ENCODE measurements at places on chromosomes 16 and 17.

DNA sequence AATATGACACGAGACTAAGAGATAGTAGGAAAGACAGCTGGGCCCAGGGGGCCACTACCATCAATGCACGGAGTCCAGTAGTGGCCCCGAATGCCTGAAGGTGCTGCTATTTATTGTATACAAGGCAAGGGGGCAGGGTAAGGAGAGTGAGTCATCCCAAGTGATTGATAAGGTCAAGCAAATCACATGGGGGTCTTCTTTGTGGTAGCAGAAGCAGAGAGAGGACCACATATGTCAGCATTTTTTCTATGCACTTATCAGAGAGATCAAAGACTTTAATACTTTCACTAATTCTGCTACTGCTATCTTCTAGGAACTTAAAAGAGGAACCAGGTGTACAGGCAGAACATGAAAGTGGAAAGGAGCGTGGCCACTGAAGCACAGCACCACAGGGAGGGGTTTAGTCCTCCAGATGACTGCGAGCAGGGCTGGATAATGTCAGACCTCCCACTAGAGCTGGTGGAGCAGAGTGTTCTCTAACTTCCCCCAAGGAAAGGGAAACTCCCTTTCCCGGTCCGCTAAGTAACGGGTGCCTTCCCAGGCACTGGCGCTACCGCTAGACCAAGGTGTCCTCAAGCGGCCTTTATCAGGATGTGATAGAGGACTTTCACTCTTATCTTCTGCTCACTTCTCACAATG, 26.4 kb upstream of the ARL4D start:
- peak; percentile 50 for DNase-seq

GRCh38 chr16:82366462-82366861, 196.4 kb upstream of the MPHOSPH6 start:
- DNase-seq: no peak

GRCh38 chr17:4038076-4038475, 73.8 kb upstream of the ATP2A3 start:
- no peak for DNase-seq

DNA sequence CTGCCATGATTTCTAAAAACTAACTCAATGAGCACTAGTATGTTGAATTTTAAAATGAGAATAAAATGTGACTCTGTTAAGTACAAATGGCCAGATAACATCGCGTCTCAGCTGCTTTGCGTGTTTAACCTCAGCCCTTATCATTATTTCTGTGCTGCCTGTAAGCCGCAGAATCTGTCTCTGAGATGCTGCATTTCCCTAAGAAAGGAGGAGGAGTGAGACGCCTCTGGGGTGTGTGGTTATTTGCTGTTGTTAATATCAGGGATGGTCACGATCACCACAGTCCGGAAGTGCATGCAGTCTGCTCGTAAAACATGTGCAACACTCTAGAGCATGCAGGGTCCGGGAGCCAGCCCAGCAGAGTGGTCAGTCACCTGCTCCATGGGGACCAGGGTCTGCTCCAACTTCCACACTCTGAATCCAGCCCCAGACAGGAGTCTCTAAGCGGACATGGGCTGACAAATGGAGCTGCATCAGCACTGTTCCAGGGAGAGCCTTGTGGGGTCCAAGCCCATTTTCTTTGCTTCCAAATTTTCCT, 342.5 kb downstream of the MAF start:
- DNase-seq: no peak

GRCh38 chr16:89764711-89765201, 43.4 kb downstream of the ZNF276 start:
- DNase-seq: peak; percentile 91

- DNase-seq: peak; percentile 97
Observed at GRCh38 chr17:27244491-27245223, 49.3 kb upstream of the WSB1 start.

GRCh38 chr17:35001549-35001948, 21.2 kb downstream of the LIG3 start:
- no peak for DNase-seq

DNA sequence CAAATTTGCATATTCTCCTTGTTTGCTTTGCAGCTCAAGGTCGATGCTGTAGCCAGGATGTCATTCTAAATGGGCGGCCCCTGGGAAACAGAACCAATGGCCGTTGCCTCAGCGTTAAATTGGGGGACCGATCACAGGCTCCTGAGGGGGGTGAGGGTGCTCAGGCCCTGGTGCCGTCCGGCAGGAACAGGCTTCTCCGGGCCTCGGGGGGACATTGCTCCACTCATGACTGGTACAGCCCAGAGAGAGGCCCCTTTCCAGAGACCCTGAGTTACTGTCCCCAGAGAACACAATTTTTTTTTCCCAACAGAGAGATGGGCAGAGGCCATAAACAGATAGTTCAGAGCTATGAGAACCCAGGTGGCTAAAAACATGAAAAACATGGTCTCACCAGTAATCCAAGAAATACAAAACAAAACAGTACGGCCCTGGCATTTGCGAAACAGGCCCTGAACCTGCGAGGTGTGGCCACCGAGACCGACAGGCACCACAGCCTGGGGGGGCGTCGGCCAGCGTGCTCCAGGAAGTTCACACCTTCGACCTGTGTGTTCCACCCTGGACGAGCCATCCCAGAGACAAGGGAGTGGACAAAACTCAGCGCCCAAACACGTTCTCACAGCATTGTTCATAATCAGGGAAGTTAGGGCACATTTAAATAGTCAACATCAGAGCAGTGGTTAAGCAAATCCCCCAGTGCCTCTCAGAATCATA, 82.8 kb downstream of the METRNL start:
- no peak for DNase-seq

GRCh38 chr17:78659546-78659945, 82.3 kb upstream of the DNAH17 start:
- DNase-seq: no peak

DNA sequence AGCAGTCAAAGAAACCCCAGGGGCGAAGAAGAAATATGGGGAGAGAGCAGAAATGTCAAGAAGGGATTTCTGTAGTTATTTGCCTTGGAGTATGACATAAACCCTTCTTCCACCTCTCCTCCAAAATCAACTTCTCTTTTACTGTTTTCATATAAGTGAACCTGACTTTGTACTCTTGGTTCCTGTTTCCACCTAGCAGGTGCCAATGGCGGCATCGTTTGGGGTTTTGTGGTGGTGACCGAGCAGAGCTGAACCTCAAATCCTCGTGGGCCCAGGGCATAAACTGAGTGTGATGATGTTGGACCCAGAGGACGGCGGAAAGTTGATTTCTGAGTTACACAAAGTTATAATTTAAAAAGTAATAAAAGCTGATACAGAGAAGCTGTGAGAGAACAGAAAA, 39.6 kb upstream of the PSMD7 start:
- DNase-seq: no peak

DNA sequence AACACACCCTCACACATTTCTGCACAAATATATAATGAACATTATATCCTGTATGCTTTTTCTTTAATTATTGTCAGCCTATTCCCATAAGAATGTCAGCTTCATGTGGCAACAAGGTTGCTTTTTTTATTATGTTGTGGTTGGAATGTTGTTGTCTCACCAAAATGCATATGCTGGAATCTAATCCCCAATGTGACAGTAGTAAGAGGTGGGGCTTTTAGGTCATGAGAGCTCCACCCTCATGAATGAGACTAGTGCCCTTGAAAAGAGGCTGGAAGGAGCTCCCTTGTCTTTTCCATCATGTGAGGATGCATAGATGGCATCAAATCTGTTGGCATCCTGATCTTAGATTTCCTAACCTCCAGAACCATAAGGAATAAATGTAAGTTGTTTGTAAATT, 131.3 kb upstream of the IRX6 start:
- DNase-seq: no peak

GRCh38 chr16:75576384-75576811, 10.2 kb downstream of the GABARAPL2 start:
- DNase-seq: no peak

DNA sequence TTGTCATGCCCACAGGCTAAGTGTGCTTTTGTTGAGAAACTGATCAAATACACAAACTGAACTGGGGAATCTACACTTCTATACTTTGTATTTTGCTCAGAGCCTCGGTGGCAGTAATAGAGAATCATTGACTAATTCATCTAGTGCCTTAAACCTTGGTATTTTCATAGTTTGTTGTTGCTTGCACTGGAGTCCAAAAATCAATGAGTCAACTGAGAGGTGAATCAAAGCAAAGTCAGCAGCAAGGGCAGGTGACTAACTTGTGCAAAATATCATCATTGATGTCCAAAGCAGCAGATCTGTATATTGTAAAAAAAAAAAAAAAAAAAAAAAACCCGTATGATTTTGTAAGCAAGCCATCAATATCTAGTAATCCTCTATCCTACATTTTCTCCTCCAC, 296.4 kb downstream of the MAP2K6 start:
- no peak for DNase-seq

GRCh38 chr17:17088086-17088485, 45.8 kb downstream of the MPRIP start:
- DNase-seq: no peak

- DNase-seq: no peak
Observed at GRCh38 chr17:63531022-63531965, 8.1 kb downstream of the KCNH6 start.

- no peak for DNase-seq
Observed at GRCh38 chr17:76124582-76125390, 16.3 kb downstream of the FOXJ1 start.

DNA sequence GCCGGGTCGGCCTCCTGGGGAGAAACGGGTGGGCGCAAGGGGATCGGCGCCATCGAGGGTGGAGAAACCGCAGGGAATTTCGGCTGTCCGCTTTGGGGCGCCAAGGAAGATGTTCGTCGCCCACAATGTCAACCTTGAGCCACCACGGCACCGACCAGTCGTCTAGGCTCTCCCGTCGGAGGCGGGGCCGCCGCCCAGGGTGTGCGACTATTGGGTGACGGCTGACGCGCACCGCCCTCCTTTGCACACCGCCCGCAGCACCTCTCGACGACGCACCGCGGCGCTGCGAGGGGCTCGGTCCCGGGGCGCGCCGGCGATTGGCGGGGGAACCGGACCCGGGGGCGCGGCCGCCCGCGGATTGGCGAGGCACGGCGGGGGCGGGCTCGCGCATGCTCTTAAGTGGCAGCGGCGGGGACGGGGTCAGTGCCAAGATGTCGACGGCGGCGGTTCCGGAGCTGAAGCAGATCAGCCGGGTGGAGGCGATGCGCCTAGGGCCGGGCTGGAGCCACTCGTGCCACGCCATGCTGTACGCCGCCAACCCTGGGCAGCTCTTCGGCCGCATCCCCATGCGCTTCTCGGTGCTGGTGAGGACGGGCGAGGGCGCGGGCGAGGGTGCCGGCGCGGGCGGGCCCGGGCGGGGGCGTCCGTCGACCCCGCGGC, at the start of gene NUDT16L1:
TSS of gene NUDT16L1 (plus strand) at position 267 of the 660 bp plus-strand sequence. CDS start at position 432, 165 bp downstream.
- DNase-seq: peak; percentile 100

DNA sequence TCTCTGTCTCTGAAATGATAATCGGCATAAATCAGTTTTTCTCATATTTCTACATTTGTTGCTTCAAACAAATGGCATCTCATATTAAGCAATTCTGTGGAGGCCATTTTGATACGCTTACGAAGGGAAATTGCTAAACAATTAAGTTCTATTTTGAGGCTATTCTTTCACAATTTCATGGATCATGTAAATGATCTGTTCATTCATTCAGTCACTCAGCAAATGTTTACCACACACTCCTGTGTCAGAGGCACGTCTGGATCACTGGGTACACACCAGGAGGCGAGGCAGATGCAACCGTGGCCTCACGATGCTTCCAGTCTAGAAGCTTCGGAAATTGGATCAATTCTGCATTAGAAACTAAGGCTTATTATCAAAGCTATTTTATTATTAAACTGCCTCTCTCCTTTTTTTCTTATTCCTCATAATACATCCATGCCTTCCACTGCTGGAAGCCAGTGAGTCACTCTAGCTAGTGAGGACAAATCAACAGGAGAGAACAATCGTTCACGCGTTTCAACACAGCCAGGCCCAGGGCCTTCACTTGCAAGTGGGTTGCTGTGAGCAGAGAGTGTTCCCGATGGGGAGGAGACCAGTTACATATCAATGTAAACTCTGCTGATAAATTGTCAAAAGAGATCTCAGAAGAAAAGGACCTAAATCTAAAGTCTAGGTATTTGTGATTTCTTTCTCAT, 11.3 kb upstream of the SLC39A11 start:
- DNase-seq: peak; percentile 74

- peak; percentile 78 for DNase-seq
Observed at GRCh38 chr16:73126525-73126853, 78.6 kb upstream of the ZFHX3 start.

- DNase-seq: no peak
Observed at GRCh38 chr16:85557971-85558657, 55.0 kb upstream of the GSE1 start.

DNA sequence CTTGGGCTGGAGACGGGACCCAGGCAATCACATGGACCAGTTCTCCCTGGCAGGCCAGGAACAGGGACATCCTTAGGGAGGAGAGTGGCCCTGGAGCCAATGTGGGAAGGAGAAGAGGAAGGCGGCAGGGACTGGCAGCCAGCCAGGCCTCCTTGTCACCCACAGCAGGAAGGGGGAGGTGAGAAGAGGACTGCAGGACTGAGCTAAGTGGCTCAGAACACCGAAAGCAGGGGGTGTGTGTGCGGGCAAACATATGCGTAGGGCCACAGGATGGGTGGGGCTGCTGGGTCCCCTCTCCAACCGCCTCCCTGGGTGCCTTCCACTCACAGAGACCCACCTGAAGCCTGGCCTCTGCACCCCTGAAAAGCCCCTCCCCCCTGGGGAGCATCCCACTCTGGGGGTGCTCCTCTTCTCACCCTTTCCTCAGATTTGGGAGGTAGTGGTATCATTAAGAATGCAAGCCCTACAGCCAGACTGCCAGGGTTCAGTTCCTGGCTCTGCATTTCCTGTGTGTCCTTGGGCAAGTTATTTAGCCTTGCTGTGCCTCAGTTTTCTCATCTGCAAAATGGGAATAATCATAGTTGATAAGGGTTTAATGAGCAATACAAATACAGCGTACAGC, 8.1 kb downstream of the PNMT start:
- peak; percentile 59 for DNase-seq

GRCh38 chr16:12132290-12132689, 155.8 kb downstream of the SNX29 start:
- peak; percentile 83 for DNase-seq

- no peak for DNase-seq
Observed at GRCh38 chr17:71869841-71870545, 250.8 kb upstream of the SOX9 start.

GRCh38 chr17:77266891-77267341, 126.1 kb downstream of the SEC14L1 start:
- peak; percentile 67 for DNase-seq

- DNase-seq: no peak
Observed at GRCh38 chr17:8366231-8366630, 10.3 kb downstream of the KRABD2 start.

- DNase-seq: no peak
Observed at GRCh38 chr16:57981636-57982035, 10.7 kb upstream of the CNGB1 start.

GRCh38 chr17:19004421-19005136, at the start of gene FAM83G:
Gene FAM83G (minus strand): TSS chr17:19004764. CDS start chr17:19004041, 723 bp downstream.
- peak; percentile 64 for DNase-seq
